Umbilical cord (tissue), 2 donors: ENCODE measurements at places on chromosomes 16 and 17.

DNA sequence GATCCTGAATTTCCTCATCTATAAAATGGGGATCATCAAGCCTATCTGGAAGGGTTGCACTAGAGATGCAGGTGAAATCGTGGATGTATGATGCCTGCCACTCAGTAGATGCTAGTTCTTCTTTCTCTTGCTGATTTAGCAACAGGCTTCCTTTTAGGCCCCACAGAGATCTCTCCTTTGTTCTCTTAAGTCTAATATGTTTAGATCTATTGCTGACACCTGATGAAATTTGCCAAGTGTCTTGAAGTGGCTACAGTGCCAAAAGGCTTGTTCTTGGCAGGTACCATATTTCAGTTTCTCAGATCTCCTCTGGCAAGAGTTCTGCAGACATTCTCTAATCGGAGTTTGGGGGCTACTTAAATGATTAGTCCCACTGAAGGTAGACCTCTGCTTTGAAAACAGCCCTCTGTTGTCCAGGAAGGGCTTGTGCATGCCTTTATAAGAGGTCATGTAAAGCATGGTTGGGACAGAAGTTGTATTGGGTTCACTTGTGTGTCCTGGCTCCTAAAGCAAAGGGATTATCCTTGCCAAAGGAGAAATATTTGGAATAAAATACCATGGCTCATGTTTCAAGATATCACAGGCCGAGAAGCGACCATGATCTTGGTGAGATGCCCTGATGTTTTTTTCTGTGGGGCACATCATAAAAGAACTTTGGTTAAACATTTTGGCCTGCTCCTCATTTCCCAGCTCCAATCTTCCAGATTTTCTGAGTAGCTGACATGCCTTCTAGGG lies 234.0 kb downstream of the MSI2 start:
- DNase-seq = no peak

DNA sequence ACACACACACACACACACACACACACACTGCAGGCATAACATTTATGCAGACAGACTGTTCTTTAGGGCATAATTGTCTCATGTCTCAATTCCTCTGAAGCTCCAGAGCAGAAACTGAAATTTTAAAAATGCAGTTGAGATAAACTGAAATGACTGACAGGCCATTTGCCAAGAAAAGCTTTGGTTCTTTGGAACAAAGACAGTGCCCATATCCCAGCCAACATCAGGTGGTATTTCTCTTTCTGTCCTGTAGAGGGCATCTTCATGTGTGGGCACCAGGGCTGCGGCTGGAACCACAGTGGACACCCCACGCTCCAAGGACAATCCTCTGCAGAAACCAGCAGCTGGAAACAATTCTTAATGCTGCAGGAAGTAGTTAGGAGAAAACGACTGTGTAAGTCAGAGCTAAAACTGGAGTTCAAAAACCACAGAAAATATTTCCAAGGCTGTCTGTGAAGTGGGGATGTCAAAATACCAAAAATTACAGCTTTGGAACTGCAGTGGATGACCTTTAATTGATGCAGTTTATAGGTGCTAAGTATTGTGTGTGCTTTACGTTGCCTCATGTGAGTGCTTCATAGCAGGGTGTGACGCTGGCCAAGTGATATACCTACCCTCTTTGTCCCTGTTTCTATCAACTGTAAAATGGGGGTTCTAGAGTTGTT lies 10.6 kb upstream of the MEFV start:
- DNase-seq = peak; percentile 14

DNA sequence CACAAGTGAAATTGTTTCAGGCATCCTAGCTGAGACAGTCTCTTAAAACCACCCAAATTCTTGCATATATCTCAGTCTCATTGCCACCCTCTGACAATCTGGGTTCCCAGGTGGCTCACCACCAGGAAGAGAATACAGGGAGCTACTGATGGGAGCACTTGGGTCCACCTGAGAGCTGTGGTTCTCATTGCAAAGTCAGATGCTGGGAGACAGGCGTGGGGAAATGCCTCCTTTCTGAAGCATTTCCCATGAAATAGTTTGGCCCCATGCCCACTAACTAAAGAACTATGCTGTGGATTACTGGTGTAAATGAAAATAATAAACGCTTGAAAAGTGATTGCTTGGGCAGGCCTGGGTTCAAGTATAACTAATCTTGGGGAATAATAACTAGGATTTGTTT lies 70.3 kb downstream of the CMC2 start:
- DNase-seq = peak; percentile 14

DNA sequence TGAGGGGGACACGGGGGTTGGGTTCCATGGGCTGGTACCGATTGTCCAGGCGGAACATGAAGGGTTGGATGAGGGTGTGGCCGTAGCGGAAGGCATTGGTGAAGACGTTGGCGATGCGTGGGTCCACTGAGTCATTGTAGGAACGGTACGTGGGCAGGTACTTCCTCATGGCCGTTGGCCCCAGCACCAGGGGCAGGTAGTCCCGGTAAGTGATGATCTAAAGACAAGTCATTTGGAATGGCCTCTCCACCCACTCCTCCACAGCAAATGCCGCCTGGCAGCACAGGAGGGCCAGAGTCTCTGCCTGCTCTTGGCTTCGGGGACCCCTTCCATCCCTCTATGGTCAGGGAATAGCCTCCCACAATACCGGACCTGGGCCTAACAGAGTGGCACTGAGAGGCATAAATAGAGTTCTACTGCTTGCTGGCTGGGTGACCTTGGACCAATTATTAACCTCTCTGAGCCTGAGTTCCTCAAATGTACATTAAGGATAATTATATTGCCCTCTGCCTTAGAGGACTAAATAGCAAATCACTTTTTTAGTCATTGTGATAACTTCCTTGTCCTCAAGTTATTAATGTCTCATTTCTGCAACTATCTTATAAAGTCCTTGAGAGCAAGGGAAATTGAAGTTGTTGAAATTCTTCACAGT lies 7.2 kb downstream of the MPO start:
- no peak for DNase-seq

DNA sequence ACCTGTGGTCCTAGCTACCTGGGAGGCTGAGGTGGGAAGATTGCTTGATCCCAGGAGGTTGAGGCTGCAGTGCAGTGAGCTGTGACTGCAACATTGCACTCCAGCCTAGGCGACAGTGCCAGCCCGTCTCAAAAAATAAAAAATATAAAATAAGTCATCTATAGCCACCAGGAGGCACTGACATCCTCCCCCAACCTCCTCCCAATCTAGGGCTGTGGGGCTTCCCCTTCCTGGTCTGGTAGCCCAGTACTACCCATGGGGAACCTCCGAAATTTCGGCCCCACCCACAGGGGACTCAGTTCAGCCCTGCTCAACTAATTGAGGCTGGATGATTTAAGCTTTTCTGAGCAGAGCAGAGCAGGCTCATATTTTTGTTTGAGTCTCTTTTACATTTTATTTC lies 3.2 kb downstream of the ZSCAN10 start:
- DNase-seq = no peak

DNA sequence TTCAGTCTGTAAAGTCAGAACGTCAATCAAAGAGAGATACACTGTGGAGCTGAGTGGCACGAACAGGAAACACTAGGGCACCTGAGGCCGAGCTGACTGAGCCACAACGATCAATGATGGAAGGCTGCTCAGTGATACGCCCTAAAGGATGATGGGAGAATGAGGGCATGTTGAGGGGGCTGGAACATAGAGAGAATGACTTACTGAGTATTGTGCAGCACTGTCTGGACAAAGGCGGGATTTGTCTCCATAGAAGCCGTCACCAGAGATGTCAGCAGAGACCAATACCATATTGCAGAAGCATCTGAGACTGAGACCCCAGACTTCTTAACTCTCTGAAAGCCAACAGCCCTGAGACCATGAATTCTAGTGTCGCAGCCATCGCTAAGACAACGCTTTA lies 33.4 kb downstream of the ZZEF1 start:
- DNase-seq = no peak

- no peak for DNase-seq
Observed at GRCh38 chr16:67270931-67271338, 8.4 kb upstream of the PLEKHG4 start.

DNA sequence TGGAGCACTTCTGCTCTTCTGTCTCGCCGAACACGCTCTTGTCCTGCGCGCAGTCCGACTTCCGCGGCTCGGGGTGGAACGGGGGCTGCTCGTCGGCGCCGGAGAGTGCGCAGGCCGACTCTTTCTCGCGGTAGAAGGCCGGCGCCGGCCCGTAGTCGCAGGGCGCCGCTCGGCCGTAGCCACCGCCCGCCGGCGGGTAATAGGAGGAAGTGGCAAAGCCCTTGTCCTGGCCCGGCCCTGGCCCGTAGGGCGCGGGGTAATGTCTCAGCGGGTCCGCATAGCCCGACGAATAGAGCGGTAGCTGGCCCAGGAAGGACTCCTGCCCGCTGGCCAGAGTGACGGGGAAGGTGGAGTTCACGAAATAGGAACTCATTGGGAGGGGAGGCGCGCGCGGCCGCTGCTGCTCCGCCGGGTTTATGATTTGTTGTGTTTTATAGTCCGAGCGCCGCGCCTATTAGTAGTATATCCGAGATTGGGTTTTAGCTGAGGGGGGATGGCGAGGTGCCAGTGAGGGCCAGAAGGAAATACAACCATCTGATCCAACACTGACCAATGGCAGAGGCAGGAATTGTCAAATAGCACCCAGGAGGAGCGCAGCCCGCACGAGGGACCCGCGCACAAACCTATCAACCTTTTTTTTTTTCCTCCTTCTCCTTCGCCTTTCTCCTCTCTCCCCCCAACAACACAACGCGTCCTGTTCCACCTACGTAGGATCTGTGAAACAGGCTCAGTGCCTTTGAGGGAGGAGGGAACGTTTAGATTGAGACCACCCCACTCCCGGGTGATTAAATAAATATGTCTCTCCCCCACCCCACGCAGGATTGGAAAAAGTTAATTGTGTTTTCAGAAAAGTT lies 4.4 kb upstream of the HOXB5 start:
- no peak for DNase-seq

DNA sequence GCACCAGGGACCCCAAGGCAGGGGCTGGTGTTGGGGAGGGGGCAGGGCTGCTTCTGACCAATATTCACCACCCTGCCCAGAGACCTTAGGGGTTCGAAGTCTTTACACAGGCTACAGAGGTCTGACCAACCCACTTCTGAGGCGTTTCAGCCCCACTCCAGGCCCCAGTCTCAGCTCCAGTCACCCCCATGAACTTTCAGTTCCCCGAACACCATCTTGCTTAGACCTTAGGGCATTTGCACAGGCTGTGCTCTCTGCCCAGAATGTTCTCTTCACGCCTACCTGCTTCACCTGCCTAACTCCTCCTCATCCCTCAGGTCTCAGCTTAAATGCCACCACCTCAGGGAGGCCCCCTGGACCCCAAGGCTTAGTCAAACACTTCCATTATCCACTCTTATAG lies 25.8 kb upstream of the CPNE2 start:
- DNase-seq = no peak

GRCh38 chr17:17822189-17822588 lies 14.6 kb downstream of the SREBF1 start:
- no peak for DNase-seq

GRCh38 chr16:19118938-19119431 lies 5.2 kb downstream of the ITPRIPL2 start:
- peak; percentile 85 for DNase-seq

DNA sequence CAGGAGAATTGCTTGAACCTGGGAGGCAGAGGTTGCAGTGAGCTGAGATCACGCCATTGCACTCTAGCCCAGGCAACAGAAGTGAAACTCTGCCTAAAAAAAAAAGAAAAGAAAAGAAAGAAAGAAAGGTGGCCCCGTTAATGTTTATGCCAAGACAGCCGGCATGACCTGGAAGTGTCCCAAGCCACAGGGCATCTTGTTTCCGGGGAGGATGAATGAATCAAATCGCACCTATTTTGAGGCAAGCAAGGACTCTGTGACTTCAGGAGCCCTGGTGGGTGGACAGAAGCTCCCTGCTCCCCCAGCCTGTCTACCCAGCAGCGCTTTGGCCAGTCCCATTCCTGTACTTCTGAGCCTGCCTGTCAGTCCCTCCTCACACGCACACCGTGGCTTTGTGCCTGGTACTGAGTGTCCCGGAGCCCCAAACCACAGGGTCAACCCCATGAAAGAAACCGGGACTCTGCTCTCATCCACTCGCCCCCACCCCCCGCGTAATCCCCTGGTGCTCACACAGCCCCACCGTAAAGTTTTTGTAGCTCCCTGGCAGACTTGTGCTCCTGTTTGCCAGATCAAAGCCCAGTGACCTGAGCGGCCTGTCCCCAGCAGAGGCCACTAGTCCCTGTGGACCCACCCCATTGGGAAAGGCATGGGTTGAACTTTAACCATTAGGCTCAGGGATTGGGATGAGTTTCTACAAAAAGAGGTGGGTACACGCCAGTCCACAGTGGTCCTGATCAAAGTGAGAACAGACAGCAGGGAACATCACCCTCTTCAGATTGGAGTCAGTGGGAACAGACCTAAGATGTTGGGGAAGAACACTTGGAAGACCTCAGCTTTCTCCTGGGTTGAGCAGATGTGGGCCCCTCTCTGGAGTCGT lies 19.3 kb downstream of the CD2BP2 start:
- peak; percentile 33 for DNase-seq

DNA sequence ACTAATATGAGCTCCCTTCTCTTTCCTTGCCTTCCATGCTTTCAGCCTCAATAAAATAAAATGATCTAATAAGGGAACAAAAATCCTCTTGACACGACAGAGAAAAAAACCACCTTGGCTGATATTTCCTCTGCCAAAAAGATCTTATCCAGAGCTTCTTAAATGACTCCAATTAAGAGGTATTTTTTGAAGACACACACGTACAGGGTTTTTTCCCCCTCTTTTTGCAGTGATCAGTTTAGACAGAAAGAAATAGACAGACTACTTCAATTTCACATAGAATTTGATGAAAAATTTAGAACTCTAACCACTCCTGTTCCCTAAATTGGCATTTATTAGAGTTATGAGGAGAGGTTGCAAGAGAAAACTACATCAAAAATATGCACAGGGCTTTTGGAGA lies 217.2 kb upstream of the CDH11 start:
- no peak for DNase-seq

DNA sequence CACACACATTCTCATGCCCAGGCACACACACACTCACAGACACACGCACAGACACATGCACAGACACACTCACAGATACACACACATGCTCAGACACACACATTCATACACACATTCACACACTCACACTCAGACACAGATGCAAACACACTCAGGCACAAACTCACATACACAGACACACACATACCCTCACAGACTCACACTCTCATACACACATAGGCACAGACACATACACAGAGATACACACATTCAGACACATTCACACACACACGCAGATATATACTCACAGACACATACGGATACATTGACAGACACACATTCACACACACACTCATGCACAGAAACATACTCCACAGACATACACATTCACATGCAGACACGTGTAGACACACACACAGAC lies 89.6 kb downstream of the RBFOX3 start:
- no peak for DNase-seq

GRCh38 chr16:49061137-49061714 lies 220.4 kb downstream of the CBLN1 start:
- no peak for DNase-seq

GRCh38 chr17:10729334-10730193 lies at the start of gene TMEM220:
TSS of gene TMEM220 (minus strand) at chr17:10730023. CDS start at chr17:10729851, 172 bp downstream.
- peak; percentile 82 for DNase-seq

DNA sequence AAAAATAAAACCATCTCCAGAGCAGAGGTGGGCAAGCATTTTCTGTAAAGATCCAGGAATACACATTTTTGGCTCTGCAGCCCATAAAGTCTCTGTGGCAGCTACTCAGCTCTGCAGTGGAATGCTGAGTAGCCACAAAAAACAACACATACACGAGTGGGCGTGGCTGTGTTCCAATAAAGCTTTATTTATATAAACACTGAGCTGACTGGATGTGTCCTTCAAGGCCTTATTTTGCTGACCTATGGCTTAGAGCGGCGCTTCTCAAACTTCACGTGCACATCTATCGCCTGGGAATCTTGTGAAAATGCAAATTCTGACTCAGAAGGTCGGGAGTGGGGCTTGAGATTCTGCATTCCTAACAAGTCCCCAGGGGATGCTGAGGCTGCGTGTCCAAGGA lies 39.7 kb downstream of the XYLT1 start:
- DNase-seq = no peak
